ENCODE measurements at places on chromosomes 7 and 10. TPM values are rescaled to one million over a fixed set of nuclear protein-coding genes. Genes with fewer than 3 reads are reported as not detected.
A peak's percentile ranks its signal among the peaks of the same experiment; 100 is the strongest.

The SPDYE18 gene
- total RNA-seq: 0.13 TPM

The AKR1C4 gene
- total RNA-seq: not detected

The AUTS2 gene
- 9.5 TPM for total RNA-seq

The CYP2C8 gene
- not detected for total RNA-seq

The PLEKHS1 gene
- total RNA-seq: not detected

The MMD2 gene
- not detected for total RNA-seq

The SFMBT2 gene
- total RNA-seq: under 0.01 TPM

The ADRA2A gene
- not detected for total RNA-seq

The FLNC gene
- 0.64 TPM for total RNA-seq

The STEAP1 gene
- total RNA-seq: 12.7 TPM

The TFEC gene
- not detected for total RNA-seq

The RABGEF1 gene
- 35.3 TPM for total RNA-seq

- peak; percentile 81 for DNase-seq
Observed at GRCh38 chr10:10872035-10872673, 145.5 kb upstream of the CELF2 start.

DNA sequence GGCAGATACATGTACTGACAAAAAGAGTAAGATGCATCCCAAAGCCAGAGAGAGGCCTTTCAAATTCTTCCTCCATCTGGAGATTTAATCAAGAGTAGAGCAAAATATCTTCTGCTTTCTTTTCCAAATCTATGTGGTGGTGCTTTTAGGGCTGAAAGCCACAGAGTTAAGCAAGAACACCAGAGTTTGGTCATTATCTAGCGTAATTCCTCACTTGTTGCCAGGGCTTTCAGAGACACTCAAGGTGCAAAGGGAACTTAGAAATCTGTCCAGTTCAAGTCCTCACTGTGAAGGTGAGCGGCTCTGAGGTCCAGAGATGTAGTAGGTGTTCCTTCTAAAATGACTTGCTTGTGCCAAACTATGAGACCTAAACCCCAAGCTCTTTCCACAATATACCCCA is 10.9 kb upstream of the NFE2L3 start:
- no peak for DNase-seq

DNA sequence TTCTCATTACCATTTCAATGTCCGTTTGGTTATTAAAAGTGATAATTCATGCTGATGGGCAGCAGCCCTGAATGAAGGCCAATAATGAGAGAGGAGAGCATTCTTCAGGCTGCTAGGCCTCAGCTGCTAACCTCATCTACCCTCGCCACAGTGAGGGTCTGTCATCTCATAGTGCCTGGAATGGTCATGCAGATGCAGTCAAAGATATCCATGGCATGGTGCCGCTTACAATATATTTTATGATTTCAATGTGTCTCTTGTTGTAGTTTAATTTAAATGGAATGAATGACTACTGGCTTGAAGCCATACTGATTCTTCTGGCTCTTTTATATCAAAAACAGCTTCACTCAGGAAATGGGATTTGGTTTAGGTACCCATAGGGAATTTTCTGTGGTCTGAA is 126.9 kb downstream of the SLC16A9 start:
- DNase-seq: no peak

- no peak for DNase-seq
Observed at GRCh38 chr7:116071629-116072028, 41.1 kb upstream of the TFEC start.

- DNase-seq: no peak
Observed at GRCh38 chr10:114573330-114574045, 84.6 kb downstream of the ABLIM1 start.

- no peak for DNase-seq
Observed at GRCh38 chr10:48820699-48821098, 118.9 kb downstream of the LRRC18 start.

GRCh38 chr10:126042354-126042753 is 146.0 kb downstream of the FANK1 start:
- DNase-seq: peak; percentile 52

DNA sequence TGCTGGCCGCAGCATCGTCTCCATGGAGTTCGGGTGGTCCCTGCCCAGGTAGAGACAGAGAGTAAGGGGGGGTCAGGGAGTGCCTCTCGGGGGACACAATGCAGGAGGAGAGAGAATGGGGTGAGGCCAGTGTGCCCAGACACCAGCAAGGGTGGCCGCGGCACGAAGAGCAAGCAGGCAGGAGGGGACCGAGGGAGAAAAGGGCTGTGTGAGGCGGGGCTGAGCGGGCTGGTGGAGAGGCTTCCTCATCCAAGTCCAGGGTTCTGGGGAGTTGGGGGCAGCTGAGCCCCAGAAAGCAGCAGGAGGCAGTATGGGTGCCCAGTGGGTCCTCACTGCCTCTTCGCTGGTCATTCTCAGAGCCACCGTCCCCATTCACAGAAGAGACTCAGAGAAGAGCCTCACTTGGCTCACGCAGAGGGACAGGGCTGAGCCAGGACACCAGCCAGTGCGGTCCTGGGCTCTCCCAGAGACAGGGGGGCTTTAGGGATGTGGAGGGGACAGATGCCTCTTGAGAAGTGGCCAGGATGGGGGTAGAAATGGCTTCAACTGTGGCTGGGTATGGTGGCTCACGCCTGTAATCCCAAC is 78.9 kb downstream of the MICALL2 start:
- DNase-seq: no peak

GRCh38 chr10:24703700-24704099 is 20.0 kb downstream of the ARHGAP21 start:
- DNase-seq: no peak

DNA sequence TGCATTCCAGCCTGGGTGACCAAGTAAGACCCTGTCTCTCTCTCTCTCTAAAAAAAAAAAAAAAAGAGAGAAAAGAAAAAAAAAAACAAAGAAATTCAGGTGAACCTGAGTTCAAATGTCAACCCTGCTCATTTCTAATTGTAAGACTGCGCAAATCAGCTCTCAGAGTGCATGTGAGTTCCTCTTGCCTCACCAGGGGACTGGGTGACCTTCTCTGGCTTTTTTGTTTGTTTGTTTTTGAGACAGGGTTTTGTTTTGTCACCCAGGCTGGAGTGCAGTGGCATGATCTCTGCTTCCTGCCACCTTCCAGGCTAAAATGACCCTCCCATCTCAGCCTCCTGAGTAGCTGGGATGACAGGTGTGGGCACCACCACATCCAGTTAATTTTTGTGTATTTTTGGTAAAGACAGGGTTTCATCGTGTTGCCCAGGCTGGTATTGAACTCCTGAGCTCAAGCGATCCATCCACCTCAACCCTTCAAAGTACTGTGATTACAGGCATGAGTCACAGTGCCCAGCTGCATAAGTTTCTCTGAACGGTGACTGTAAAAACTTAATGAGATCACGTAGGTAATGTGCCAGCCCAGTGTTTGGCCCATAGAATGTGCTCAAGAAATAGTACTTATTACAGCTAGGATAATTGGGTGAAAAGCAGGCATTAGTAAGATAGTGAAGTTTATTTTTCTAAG is 45.3 kb upstream of the BAMBI start:
- DNase-seq: no peak

- DNase-seq: no peak
Observed at GRCh38 chr7:155674556-155674955, 30.1 kb downstream of the RBM33 start.

DNA sequence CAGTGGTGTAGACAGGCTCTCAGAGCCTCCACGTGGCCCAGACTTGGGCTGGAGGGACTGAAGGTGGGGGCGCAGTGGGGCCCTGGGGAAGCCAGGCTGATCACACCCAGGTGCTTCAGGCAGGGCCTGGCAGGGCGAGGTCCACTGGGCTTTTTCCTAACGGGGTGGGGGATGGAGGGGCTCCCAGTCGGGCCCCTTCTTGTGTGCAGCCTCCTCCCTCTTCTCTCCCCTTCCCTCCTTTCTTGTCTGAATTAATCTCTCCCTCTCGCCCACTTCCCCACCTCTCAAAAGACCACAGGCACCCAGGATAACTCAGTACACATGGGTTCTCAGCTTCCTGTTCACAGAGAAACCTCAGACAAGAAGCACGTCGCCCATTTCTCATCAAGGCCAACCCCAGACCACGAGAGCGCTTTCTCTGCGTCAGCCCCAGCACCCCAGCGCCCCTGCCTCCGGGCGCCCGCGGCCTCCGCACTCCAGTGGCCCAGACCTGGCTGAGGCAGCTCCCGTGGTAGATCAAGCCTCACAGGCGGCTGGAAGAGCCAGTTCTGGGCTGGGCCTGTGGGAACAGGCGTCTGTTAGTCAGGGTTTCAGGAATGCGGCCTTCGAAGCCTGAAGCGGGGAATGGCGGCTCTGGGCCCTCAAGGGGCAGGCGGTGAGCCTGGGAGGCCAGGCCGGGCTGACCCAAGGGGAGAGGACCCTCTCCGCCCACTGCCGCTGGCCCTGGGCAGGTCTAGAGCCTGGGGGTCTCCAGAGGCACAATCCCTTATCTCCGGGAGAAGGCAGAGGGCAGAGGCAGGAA is 50.6 kb downstream of the PWWP2B start:
- DNase-seq: peak; percentile 96

GRCh38 chr7:47285860-47286491 is 295.9 kb downstream of the TNS3 start:
- DNase-seq: no peak

DNA sequence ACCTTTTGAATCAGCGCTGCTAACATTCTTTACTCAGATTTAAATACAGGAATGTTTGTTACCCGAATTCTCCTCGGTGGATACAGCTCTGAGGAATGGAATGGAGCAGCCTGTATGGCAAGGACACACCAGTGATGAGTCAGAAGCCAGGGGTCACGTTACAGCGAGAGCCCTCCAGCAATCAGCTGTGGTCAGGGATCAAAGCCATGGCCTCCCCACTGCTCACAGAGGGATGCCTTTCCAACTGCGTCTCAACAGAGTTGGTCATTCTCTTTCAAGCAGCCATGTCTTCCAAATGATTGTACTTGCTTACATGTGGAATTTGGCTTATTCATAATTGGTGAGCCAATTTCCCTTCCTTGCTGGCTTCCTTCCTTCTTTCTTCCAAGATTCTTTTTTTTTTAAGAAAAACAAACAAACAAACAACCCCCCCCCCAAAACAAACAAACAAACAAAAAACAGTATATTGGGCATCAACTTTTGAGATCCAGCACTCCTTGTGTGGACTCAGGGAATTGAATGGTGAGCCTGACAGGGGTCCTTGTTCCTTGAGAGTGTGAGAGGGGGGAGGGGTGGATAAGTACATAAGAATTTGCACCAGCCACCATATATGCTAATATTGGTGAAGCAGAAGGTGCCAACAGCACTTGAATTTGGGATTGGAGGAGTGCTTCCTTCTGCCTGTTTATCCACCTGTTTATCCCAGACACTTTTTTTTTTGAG is 100.2 kb downstream of the ATXN7L1 start:
- DNase-seq: peak; percentile 62

DNA sequence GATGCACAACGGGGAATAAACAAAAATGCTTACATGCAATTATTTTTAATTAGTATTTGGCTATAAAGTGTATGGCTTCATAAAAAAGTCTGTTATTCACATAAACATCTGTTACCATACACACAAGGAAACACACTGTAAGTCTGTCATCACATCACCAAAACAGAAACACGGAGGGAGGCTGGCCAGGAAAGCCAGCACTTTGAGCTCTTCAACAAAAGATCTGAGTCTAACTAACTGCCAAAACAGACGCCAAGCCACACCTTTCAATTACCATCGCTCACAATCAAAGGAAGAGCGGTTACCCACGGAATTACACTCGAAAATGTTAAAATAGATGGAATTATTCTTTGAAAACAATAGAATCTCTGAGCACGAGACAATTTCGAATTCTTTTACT is 49.2 kb upstream of the MGMT start:
- no peak for DNase-seq

- no peak for DNase-seq
Observed at GRCh38 chr7:45292481-45292880, 134.9 kb downstream of the RAMP3 start.

- DNase-seq: no peak
Observed at GRCh38 chr7:149564340-149565095, 66.9 kb upstream of the ZNF746 start.

DNA sequence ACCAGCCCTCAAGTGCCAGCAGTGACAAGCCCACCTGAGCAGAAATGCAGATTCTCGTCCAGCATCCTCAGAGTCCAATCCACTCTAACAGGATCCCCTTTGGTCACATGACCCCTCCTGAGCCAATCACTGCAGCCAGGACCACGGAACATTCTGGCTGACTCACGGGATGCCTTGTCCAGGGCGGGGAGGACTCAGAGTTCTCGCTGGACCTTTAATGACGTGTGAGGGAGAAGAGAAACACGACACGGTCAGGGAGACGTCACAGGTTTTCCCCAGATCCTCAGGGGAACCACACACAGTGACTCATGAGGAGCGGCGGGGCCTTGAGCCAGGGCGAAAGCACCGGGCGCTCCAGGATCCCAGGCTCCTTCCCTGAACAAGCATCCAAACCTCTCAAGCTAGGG is 155.7 kb downstream of the PTPRN2 start:
- DNase-seq: peak; percentile 99

- DNase-seq: no peak
Observed at GRCh38 chr7:155798673-155799439, 13.4 kb downstream of the SHH start.

- DNase-seq: no peak
Observed at GRCh38 chr10:94308866-94309265, 53.9 kb downstream of the NOC3L start.

- no peak for DNase-seq
Observed at GRCh38 chr10:119541459-119542356, 811 bp downstream of the RGS10 start.

DNA sequence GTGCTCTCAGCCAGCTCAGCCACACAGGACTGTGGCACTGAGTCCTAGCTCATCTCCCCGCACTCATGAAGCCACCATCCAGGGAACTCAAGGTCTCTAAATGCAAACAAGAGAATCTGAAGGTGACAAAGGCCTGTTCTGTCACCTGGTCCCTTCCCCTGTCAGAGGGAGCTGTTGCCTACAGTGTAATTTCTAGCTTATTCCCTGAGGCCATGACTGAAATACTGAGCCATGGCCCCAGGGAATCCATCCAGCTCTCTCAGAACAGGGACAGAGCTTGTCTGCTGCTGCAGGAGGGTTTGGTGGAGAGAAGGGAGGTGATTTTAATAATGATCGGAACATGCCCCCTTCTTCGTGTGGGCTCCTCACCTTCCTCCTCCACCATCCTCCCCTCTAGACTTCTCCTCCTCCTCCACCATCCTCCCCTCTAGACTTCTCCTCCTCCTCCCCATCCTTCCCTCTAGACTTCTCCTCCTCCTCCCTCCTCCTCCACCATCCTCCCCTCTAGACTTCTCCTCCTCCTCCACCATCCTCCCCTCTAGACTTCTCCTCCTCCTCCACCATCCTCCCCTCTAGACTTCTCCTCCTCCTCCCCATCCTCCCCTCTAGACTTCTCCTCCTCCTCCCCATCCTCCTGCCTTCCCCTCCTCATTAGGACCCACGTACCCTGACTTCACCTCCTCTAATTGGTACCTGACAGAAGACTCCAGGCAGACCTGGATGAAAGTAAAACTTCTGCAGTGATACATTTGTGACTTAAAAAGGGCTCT is 338.0 kb upstream of the MKI67 start:
- peak; percentile 1 for DNase-seq

GRCh38 chr10:7553531-7553930 is 113.2 kb downstream of the ITIH5 start:
- no peak for DNase-seq

- no peak for DNase-seq
Observed at GRCh38 chr10:83927166-83927565, 212.1 kb upstream of the GHITM start.

GRCh38 chr7:2627258-2628129 is 4.3 kb upstream of the TTYH3 start:
- no peak for DNase-seq

- peak; percentile 69 for DNase-seq
Observed at GRCh38 chr7:7103343-7104313, 78.7 kb upstream of the C1GALT1 start.

GRCh38 chr10:132282667-132283603 is 24.8 kb downstream of the STK32C start:
- DNase-seq: no peak

GRCh38 chr10:154348-154747 is 19.1 kb downstream of the ZMYND11 start:
- DNase-seq: no peak

All from bronchial epithelial cell (primary cell).